ENCODE measurements at places on chromosomes 3 and 15. TPM values are rescaled to one million over a fixed set of nuclear protein-coding genes. Genes with fewer than 3 reads are reported as not detected.

GRCh38 chr3:30943206-30943605, 48.7 kb upstream of the GADL1 start:
- H3K27me3 ChIP-seq, result peaks cover 4% of the 10 kb centered on the region
- H3K27ac ChIP-seq, result no peak overlapping the region
- no peak overlapping the region for H3K4me3 ChIP-seq
- H3K36me3 ChIP-seq, result no peaks in the 10 kb centered on the region

Gene SPINK8
- total RNA-seq, result not detected

- H3K36me3 ChIP-seq, result no peaks in the 10 kb centered on the region
- DNase-seq, result no peak
- no peak overlapping the region for H3K27ac ChIP-seq
- H3K4me1 ChIP-seq, result no peaks in the 10 kb centered on the region
Measured at GRCh38 chr15:98333251-98333650, 315.1 kb upstream of the IGF1R start.

GRCh38 chr15:71549697-71550096, 260.7 kb upstream of the NR2E3 start:
- no peak for DNase-seq
- no peaks in the 10 kb centered on the region for H3K4me1 ChIP-seq
- peaks cover 5% of the 10 kb centered on the region for H3K27me3 ChIP-seq
- H3K4me3 ChIP-seq, result no peak overlapping the region
- no peak overlapping the region for H3K27ac ChIP-seq
- no peaks in the 10 kb centered on the region for H3K36me3 ChIP-seq

DNA sequence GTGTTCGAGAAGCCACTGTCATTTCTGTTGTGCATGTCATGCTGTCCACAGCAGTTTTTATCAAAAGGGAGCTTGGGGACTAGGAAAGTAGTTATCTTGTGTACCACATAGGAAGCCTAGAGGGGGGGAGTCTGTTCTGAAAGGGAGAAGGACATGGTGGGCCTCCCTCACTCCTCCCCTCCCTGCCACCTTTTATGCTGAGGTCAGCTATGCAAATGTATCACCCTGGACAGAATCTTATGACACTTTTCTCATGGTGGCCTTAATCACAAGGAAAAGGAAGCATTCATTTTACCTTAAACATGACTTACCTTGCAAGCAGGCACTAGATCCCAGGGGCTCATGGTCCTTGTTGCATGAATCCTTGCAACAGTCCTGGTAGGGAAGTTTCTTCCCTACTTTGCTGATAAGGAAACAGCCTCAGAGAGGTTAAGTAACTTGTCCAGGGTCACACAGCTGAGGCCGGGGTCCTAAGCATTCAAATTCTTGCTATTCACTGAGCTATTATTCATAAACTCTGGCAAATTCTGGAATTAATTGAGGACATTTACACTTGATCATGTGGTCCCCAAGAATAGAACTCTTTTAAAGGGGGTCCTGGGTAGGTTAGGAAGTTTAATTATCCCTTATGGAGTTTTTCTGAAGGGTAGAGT, 81.1 kb upstream of the SLC6A1 start:
- no peak overlapping the region for H3K27ac ChIP-seq
- no peak for DNase-seq
- no peak overlapping the region for H3K4me3 ChIP-seq
- H3K4me1 ChIP-seq, result no peaks in the 10 kb centered on the region
- H3K27me3 ChIP-seq, result peaks cover 14% of the 10 kb centered on the region

All from naive thymus-derived CD8-positive, alpha-beta T cell (primary cell).